Spleen (tissue), 13 donors: ENCODE measurements at places on chromosomes 5 and 9.
A peak's percentile ranks its signal among the peaks of the same experiment; 100 is the strongest.

- DNase-seq, result no peak
Observed at GRCh38 chr9:133873009-133873408, 119.1 kb downstream of the VAV2 start.

DNA sequence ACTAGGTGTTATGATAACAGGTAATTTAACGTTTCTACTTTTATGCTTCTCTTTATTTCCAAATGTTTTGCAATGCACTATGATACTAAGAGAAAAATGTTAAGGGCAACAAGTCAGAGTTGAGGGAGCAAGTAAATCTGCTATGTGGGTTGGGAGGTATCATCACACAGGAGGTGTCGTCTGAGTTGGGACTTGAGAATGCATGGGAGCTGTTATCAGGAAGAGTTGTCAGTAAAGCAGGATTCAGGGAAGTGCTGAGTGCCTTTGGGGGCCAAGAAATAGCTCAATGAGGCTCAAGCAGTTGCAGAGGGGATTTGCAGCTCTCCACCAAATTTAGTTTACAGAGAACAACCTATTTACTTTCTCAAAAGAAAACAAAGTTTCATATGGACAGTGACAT is 108.0 kb downstream of the PPP2R2B start:
- DNase-seq, result no peak

DNA sequence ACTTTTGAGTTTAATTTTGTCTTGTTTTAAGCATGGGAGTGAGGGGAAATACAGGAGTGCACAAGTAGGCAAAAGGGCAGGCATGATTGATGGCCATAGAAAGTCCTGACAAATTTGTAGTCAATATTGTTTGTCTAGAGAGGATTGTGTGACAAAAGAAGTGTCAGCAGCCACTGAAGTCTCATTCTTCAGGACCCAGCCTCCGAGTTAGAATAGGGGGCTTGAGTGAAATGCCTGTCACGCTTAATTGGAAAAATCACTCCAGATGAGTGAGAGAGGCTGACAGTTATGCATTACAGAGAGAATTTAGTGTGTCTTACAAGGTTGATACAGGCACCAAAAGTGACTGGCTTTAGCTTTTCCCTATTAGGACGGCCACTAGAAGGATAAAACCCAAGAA is 81.9 kb upstream of the RPS23 start:
- DNase-seq, result no peak

- DNase-seq, result no peak
Observed at GRCh38 chr9:3342159-3342777, 183.5 kb downstream of the RFX3 start.

GRCh38 chr5:172751761-172752510 is 19.1 kb downstream of the DUSP1 start:
- peak; percentile 29 for DNase-seq

GRCh38 chr9:70404261-70404660 is 10.2 kb downstream of the KLF9 start:
- no peak for DNase-seq

GRCh38 chr5:1510151-1510561 is 13.6 kb downstream of the LPCAT1 start:
- DNase-seq, result peak; percentile 31

DNA sequence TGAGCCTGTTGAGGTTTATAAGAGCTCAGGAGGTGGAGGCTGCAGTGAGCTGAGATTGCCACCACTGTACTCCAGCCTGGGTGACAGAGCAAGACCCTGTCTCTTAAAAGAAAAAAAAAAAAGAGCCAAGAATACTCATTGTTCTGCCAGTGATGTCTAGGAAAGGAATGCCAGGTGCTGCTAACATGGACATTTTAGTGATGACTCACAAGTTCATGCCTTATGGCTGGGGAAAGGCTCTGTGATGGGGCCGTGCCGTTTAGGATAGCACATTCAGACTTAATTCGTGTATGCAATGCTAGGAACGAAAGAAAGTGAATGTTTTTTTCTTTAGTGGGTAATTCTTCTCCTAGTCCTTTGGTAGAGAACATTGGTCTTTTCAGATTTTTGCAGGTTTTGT is 134.2 kb downstream of the ARHGAP26 start:
- DNase-seq, result no peak

DNA sequence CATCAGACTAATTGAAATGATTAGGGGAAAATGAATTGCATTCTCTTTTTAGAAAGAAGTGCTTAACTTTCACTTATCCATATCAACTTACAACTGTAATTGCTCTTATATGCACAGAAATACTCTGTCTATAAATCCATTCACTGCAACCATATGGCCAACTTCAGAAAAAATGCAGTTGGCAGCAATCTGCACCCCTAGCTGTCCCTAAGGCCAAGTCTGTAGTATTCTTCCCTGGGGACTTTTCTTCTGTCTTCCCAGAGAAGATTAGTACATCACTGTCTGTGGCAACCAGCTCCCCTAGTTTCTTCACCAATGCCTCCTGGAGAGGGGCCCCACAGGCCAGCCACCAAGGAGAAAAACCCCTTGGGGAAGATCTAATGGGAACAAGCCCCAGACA is 45.4 kb downstream of the ABCA1 start:
- no peak for DNase-seq

DNA sequence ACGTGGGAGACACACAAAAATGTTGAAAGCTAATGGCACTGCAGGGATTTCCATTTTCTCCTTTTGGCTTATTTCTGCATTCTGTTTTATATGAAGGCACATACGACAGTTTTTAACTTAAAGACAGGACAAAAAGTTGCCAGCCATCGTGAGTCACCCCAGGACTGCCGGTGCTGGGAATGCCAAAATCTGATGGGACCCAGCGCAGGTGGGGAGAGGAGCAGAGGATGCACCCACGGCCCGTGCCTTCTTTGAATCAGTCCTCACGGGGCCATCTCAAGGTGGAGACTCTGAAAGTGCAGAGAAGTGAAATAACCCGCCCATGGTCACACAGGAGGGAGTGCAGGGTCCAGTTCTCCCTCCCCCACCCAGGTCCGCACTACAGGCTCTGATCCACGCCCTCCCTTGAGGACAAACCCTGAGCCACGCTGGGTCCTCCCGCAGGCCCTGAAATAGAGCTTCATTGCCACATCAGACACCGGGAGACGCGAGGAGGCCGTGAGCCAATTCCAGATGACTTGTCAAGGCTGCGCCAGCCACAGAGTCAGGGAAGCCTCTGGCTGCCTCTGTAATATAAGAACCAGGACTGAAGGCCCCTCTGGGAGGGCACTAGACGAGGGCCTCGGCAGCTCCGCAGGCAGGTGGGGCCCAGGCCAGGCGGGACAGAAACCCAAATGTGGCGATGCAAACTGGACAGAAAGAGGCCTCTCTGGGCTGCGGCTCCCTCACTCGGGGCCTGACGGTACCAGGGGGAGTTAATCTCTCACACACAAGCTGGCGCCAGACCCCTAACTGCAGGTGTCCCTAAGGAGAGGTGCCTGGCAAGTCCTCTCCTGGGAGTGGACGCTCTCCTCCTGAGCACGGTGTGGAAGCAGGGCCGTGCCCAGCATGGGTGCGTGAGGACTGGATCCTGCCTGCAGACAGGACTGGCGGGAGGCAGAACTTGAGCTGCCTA is 22.9 kb downstream of the ADAMTS2 start:
- DNase-seq, result peak; percentile 62

- DNase-seq, result no peak
Observed at GRCh38 chr5:77628840-77629508, 9.5 kb downstream of the OTP start.

- no peak for DNase-seq
Observed at GRCh38 chr5:80187421-80188090, 68.3 kb downstream of the SERINC5 start.

DNA sequence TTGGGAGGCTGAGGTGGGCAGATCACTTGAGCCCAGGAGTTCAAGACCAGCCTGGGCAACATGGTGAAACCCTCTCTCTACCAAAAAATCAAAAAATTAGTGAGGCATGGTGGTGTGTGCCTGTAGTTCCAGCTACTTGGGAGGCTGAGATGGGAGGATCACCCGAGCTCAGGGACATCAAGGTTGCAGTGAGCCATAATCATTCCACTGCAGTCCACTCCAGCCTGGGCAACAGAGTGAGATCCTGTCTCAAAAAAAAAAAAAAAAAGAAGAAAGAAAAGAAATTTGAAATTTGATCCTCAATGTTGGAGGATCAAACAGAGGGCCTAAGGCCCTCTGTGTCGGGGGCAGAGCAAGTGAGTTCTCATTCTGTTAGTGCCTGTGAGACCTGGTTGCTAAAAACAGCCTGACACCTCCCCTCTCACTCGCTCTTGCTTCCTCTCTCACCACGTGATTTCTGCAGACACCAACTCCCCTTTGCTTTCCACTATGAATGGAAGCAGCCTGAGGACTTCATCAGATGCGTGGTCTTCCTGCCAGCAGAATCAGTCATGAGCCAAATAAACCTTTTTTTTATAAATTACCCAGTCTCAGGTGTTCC is 8.4 kb upstream of the GOLPH3 start:
- no peak for DNase-seq

GRCh38 chr9:72149231-72149975 is at the start of gene GDA:
Gene GDA (plus strand): TSS chr9:72149440. CDS start chr9:72149560, 120 bp downstream.
- DNase-seq, result no peak

GRCh38 chr5:129670957-129671500 is 76.9 kb upstream of the MINAR2 start:
- DNase-seq, result no peak
